ENCODE measurements at places on chromosomes 6 and 20. TPM values are rescaled to one million over a fixed set of nuclear protein-coding genes. Genes with fewer than 3 reads are reported as not detected.

ZC2HC1B gene
- not detected for total RNA-seq

MOG gene
- total RNA-seq: 0.16 TPM

SNAP91 gene
- total RNA-seq: 68.5 TPM

CYP21A2 gene
- 0.22 TPM for total RNA-seq

BPIFA1 gene
- total RNA-seq: not detected

SALL4 gene
- 1.8 TPM for total RNA-seq

IMPG1 gene
- total RNA-seq: 68.0 TPM

POU5F1 gene
- not detected for total RNA-seq

KCNB1 gene
- total RNA-seq: 21.7 TPM

SLC26A8 gene
- 1.4 TPM for total RNA-seq

ACOT8 gene
- 36.1 TPM for total RNA-seq

PLCG1 gene
- 181 TPM for total RNA-seq

MKKS gene
- 28.9 TPM for total RNA-seq

OOEP gene
- not detected for total RNA-seq

HLA-G gene
- total RNA-seq: not detected

EYS gene
- total RNA-seq: 230 TPM

CGA gene
- not detected for total RNA-seq

MYL9 gene
- 15.0 TPM for total RNA-seq

RPRD1B gene
- 46.8 TPM for total RNA-seq

PSORS1C2 gene
- not detected for total RNA-seq

SLC32A1 gene
- total RNA-seq: 8.2 TPM

EDN1 gene
- total RNA-seq: 5.4 TPM

PPP1R14C gene
- total RNA-seq: 5.1 TPM

CST7 gene
- total RNA-seq: 0.60 TPM

FABP7 gene
- total RNA-seq: 213 TPM

RGL2 gene
- total RNA-seq: 45.5 TPM

RIPOR2 gene
- 23.1 TPM for total RNA-seq

BHLHE23 gene
- total RNA-seq: 4.7 TPM

RALGAPA2 gene
- 66.7 TPM for total RNA-seq

DLK2 gene
- 2.6 TPM for total RNA-seq

VGLL2 gene
- total RNA-seq: 2.8 TPM

Data from camera-type eye (tissue), 1 donor.